Mammary microvascular endothelial cell (primary cell): ENCODE measurements at places on chromosomes 2 and 18. TPM values are rescaled to one million over a fixed set of nuclear protein-coding genes. Genes with fewer than 3 reads are reported as not detected.

The SATB2 gene
- total RNA-seq, result 0.60 and 4.5 TPM in 2 replicates

The FBXO36 gene
- 2.3 and 2.6 TPM in 2 replicates for total RNA-seq

The ZNF892 gene
- 2.5 and 2.6 TPM in 2 replicates for total RNA-seq

The SERPINB4 gene
- total RNA-seq, result not detected in 2 replicates

The KIAA2012 gene
- not detected in 2 replicates for total RNA-seq

The RNF125 gene
- total RNA-seq, result 3.5 and 4.0 TPM in 2 replicates

The ARHGEF33 gene
- 0.07 TPM in 1 of 2 replicates, not detected in the other for total RNA-seq

The KCNG2 gene
- not detected in 2 replicates for total RNA-seq

The HOXD11 gene
- total RNA-seq, result 0.10 TPM in 1 of 2 replicates, not detected in the other

The CRYGD gene
- not detected in 2 replicates for total RNA-seq

The TNFAIP6 gene
- 0.64 TPM in 1 of 2 replicates, not detected in the other for total RNA-seq

The NTSR2 gene
- total RNA-seq, result not detected in 2 replicates

The PPP1R1C gene
- 0.27 and 3.0 TPM in 2 replicates for total RNA-seq

The IL36RN gene
- not detected in 2 replicates for total RNA-seq

The PRKAG3 gene
- not detected in 2 replicates for total RNA-seq

The NT5DC4 gene
- total RNA-seq, result not detected in 2 replicates

The SERPINB5 gene
- total RNA-seq, result not detected in 2 replicates

The STK39 gene
- 10.0 and 13.6 TPM in 2 replicates for total RNA-seq

The LTBP1 gene
- total RNA-seq, result 27.4 and 27.5 TPM in 2 replicates

The ZNF804A gene
- not detected in 2 replicates for total RNA-seq

The M1AP gene
- not detected in 2 replicates for total RNA-seq

The SPHKAP gene
- total RNA-seq, result not detected in 2 replicates
